ENCODE measurements at places on chromosomes 12 and 14.

GRCh38 chr12:100174495-100174894, 26.1 kb upstream of the ACTR6 start:
- DNase-seq = no peak

DNA sequence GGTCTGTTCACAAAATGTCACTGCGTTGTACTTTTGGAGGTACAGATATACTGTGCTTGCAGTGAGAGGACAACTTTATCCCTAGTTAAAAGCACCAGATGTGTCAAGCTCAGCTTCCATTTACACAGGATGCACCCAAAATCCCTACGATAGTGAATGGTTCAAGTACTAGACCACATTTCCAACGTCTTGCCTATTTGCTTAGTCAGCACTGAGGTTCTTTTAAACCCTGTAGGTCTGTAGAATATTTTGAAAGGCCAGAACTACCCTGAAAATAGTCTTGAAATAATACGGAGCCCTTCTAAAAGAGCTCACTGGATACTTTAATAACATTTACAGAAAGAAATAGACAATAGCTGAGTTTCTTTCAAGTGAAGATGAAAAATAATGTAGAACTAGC, 466.1 kb downstream of the FUT8 start:
- no peak for DNase-seq

GRCh38 chr12:15336768-15337553, 14.7 kb downstream of the PTPRO start:
- no peak for DNase-seq

- no peak for DNase-seq
Observed at GRCh38 chr14:24309538-24310264, at the start of gene LTB4R2. Gene LTB4R2, plus strand, starts transcription at chr14:24310140. Its CDS starts 525 bp downstream, at chr14:24310665.

DNA sequence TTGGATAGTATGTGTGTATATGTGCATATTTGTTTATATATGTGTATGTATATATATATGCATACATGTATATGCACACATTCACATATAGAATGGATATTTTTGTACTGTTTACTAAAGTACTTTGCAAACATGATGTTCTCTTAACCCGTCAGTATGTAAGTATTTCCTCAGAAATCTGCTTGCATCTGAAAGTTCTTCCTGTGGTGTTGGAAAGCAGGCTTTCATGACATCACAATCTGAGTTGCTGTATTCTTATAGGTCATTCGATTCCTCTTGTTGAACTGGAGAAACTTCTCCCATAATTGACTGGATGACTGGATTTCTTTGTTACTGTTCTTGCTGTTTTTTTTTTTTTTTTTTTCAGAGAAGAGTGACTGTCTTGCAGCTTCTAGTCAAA, 29.1 kb downstream of the GABARAPL1 start:
- DNase-seq = no peak

DNA sequence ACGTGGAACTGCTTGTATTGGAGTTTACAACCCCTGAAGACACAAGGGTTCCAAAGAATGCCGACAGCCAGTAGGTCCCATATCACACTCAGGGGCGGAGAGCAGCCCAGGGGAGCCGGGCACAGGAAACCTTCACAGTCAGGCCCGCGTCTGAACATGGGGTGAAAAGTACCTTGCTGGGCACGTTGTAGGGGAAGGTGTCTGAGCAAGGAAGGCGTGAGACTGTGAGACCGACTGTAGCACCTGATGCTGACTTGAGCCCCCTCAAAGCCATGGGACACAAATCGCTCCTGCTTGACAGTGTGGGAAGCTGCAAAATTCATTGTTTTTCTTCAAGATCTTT, 14.7 kb downstream of the RIMBP2 start:
- DNase-seq = no peak

DNA sequence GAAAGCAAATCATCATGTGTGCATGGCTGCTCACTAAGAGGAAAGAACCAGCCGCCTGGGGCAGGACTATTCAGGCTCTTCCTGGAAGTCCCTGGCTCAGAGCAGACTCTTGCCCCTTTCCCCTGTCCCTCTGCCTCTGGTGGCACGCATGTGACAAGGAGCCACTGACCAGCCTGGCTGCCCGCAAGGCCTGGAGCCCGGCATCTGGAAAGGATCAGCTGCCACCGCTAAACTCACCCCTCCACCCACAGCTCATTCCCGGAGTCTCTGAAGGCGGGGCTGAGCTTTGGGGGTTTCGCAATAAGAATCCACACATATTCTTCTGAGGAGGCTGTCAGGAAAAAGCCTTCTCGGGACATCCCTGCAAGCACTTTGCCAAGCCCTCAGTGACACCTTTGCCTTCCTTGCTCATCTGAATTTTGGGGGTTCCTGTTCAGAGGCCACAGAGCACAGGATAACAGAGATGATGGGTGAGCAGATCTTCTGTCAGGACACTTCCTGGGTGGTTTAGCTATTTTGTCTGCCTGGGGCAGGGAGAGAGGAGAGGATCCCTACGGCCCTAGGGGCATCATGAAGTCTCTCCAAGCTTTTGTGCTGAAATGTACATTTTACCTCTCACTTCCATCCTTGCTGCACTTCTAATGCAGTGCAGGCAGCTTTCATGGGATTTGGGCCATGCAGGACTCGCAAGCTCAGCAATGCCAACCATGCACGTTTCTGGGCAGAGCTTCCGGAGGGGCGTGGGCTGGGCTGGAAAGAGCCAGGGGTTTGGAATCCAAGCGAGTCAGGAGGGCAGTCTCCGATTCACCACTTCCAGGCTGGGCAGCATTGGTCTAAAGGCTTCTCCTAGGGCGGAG, 124.8 kb upstream of the MAP1LC3B2 start:
- peak; percentile 96 for DNase-seq

GRCh38 chr12:56878010-56878339, 56.2 kb downstream of the SDR9C7 start:
- DNase-seq = no peak

DNA sequence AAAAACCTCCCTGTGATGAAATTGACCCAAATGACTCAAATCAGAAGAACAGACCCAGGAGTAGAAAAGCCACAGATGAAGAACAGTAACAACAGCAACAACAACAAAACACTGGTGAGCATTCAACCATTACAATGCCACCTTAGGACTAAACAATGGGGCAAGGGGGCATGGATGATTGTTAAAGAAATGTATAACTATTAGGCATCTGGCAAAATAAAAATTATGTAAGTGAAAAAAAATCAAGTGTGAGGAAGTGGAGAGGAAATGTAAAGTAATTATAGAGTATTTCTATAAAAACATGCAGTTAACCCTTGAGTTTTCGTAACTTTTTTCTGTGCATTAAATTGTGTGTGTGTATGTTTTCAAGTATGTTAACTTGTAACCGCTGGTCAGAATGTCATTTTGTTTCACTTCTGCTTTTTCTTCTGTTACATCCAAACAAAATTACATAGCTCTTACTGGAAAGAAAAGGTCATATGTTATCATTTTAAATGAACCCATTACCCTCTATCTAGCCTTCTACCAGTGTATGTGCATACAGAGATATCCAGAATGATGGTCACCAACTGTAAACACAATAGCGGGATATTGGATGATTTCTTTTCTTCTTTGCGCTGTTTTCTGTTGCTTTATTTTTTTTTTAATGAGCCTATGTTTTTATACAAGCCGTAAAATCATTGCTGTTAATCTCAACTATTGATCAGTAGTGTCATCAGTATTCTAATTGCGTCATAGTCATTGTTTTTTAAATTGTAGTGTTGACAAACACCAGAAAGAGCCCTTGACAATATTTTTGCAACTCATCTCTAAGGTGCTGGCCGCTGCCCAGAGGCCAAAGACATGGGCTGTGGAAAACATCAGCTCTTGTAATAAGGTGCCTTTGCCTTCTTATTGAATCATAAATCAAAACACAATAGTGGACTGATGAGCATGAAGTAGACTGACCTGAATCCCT, 170.6 kb downstream of the CRADD start:
- no peak for DNase-seq

DNA sequence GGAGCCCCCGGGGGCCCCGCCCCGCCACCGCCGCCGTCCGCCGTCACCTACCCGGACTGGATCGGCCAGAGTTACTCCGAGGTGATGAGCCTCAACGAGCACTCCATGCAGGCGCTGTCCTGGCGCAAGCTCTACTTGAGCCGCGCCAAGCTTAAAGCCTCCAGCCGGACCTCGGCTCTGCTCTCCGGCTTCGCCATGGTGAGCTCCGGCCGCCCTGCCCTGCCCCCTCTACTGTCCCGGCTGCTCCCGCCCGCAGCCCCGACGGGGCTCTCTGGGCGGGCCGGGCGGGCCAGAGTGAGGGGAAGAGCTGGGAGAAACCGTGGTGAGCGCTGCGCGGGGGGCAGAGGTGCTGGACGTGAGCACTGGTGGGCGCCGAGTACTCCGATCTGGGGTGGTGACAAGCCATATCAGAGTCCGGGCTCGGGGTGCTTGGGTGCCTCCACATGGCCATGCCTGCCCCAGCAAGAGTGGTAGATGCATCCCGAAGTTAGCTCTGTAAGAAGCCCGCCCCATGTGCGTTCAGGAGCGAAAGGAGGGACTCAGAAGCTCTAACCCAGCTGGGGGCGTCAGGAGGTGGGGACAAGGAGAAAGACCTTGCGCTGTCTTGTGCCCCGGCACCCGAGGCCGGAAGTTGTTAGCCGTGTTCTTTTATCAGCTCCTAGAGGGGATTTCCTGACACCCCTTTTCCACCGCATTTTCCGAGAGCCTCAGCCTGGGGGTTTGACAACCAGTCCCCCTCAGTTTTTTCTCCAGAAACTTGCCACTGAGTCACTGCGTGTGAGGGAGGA, 717 bp downstream of the ORAI1 start:
- peak; percentile 79 for DNase-seq

Measured in coronary artery (tissue), 2 donors.